ENCODE measurements at places on chromosomes 6 and 20. TPM values are rescaled to one million over a fixed set of nuclear protein-coding genes. Genes with fewer than 3 reads are reported as not detected.

The TAGAP gene
- not detected for total RNA-seq

The THBS2 gene
- total RNA-seq: 3,001 TPM

The THBD gene
- total RNA-seq: 27.5 TPM

The SOX18 gene
- 0.08 TPM for total RNA-seq

The SLA2 gene
- not detected for total RNA-seq

The TUBB2A gene
- total RNA-seq: 102 TPM
